ENCODE measurements at places on chromosomes 1 and 21.

DNA sequence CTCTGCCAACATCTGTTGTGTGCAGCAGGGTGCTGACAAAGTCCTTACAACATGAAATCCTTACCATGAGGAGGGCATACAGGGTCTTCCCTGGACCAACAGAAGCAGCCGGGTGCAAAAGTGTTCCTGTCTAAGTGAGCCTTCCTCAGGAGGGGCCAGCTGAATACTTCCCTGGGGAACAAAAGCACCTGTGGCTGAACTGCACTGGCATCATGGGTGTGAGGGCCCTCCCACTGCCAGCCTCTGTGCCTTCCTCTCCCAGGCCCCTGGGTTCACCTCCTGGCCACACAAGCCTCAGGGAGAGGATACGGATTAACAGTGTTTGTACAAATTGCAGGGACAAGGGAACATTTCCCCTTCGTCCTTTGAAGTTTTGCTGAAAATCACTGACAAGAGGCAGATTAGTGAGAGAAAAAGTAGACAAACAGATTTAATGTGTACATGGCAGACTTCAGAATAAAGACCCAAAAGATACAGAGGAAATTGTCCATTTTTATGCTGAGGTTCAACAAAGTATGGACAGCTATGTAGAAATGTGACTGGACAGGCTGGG, 91.0 kb upstream of the PPM1J start:
- DNase-seq = no peak

DNA sequence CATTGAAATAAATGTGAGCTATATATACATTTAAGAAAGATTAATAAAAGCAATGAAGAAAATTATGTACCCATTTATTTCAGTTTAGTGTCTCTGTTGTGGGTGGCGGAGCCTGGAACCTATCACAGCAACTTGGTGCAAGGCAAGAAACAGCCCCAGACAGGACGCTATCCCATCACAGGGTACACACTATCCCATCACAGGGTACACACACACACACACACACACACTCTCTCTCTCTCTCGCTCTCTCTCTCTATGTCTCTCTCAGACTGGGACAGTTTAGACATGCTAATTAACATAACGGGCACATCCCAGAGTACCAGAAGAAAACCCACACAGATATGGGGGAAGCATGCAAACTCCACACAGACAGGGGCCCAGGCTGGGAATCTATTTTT, 6.5 kb upstream of the IL6R start:
- no peak for DNase-seq

DNA sequence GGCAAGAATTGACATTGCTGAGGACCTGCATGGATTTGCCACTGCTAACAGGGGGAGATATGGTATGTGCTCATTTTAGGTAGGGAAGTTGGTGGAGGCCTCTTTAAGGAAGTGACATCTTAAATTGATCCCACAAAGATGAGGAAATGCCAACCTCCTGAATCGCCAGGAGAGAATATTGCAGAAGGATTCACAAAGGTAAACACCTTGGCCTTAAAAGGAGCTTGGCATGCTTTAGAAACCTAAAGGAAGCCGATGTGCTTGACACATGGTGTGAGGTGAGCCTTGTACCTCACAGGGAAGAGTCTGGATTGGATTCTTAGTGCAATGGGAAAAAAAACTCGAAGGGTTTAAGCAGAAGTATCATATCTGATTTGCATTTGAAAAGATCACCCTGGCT, 470.5 kb upstream of the DAB1 start:
- DNase-seq = no peak

DNA sequence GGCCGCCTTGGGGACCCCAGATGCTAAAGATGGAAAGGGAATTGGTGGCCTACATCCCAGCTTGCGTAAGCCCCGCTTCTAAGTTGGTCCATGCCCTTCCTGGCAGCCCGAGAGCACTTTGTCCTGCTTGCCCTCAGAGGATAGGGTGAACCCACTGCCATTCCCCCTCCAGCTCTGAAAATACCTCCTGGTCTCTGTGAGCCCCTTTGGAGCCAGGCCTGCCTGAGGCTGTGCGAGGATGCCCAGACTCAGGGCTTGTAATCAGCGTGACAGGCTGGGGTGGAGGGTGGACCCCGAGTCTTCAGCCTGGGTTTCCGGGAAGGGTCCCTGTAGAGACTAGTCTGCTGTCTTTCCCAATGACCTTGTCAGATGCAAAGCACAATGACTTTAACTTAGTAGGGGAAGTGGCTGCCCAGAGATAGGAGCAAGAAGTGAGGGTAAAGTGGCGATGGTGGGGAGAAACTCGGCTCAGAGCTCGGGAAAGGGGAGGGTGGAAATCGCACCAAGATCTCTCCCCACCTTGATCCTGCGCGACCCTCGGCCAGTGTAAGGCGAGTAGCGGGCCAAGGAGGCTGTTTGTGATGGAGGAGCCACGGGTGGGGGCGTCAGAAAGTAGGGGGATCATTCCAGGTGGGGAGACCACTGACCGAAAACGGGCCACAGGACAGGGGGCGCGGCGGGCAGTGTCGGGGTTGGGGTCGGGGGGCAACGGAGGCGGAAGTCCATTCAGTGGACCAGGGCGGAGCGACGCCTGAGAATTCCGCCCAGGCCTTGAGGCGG, 2.7 kb upstream of the HES3 start:
- DNase-seq = no peak

GRCh38 chr1:180156631-180157091, 2.0 kb downstream of the QSOX1 start:
- no peak for DNase-seq

DNA sequence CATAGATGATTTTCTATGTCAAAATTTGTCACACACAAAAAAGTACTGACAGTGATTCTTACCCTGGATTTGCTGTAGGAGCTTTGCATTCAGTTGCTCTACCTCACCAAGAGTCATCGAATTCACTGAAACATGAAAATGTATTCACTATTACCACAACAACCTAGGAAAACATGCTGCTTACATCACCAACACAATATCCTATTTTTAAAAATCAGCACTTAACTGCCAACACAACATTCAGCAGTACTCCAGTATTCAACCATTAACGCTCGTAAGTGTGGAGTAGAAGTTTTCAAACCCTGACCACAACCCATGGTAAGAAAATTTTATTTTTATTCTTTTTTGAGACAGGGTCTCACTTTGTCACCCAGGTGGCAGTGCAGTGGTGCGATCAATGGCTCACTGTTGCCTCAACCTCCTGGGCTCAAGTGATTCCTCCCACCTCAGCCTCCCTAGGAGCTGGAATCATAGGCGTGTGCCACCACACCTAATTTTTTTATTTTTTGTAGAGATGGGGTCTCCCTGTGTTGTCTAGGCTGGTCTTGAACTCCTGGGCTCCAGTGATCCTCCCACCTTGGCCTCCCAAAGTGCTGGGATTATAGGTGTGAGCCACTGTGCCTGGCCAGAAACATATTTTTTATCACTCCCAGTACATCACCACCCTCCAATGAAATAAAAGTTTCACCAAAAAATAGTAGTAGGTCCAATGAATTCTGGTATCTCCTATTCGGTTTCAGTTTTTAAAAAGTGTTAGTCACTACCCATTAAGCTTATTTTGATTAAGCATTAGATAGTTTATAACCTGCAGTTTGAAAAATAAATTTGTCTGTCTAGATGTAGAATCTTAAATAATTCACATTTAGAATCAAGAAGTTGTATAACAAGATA, 23.8 kb downstream of the C21orf91 start:
- no peak for DNase-seq

- DNase-seq = no peak
Measured at GRCh38 chr21:42850866-42851391, 28.4 kb downstream of the WDR4 start.

GRCh38 chr1:118275472-118276115, 90.6 kb upstream of the SPAG17 start:
- DNase-seq = no peak

- DNase-seq = no peak
Measured at GRCh38 chr1:187267827-187268226, 439.1 kb downstream of the PLA2G4A start.

GRCh38 chr1:15736892-15737261, 819 bp downstream of the SLC25A34 start:
- DNase-seq = no peak

GRCh38 chr1:24859063-24860010, 70.7 kb downstream of the RUNX3 start:
- DNase-seq = no peak

DNA sequence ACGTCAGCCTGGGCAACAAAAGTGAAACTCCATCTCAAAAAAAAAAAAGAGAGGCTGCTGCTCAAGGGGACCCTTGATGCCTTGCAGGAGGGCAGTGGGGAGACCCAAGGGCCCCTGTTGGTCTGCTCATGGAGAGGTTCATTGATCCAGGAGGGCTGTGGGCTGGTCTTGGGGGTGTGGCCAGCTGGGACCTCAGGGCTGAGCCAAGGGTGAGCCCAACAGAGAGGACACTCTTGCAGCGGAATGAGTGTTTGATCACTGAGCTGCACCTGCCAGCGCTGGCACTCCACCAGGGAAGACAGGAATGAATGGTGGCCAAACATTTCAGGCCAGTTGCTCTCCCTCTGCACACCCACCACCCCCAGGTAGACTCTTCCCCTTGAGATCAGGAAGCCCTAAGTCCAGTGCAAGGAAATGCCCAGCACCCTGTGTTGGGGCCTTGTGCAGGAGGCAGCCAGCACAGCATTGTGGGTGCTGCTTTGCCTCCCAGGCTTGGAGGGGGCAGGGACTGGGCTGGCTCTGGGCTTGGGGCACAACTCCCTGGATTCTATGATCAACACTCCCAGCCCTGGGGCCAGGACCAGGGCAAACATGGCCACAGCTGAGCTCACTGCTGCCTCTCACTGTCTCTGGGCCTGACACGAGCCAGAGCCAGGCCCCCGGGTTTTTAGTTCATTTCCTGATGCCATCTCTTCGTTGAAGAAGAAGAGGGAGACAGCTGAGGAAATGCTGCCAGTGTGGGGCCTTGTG, 50.7 kb downstream of the IRF2BP2 start:
- no peak for DNase-seq

DNA sequence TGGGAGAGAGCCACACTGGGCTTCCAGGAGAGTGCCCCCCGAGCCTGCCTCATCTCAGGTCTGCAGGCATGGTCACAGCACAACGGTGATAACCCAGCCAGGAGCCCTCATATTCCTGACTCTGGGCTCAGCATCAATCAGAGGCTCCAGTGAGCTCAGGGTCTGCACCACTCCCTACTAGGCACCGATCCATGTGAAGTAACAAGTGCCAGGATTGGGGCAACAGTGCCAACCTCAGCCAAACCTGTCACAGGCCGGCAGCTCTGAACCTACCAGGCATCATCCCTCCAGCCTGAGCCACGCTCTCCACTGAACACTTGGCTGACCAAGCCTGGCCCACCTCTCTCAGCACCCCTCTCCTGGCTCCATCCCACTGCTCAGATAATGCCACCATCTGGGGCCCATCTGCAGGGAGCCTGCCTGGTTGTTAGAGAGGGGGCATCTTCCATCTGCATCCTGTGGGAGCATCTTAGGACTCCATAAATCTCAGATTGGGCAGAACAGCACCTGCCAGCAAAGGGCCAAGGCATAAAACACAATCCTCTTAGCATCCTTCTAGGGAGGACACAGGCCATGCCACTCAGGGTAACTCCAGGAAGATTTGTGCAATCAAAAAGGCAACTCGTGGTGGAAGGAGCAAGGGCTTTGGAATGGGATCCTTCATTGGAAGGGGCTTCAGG, 213.7 kb upstream of the CSF3R start:
- DNase-seq = no peak

- DNase-seq = no peak
Measured at GRCh38 chr1:226870026-226870400, 403 bp upstream of the PSEN2 start.

GRCh38 chr1:107545056-107545577, 404.3 kb downstream of the NTNG1 start:
- DNase-seq = no peak

Measured in T1000 (cell line).